Stimulated activated CD4-positive, alpha-beta T cell treated with anti-CD3 and anti-CD28 coated beads, Interleukin-12 subunit alpha, Interleukin-12 subunit beta, amount 100 ng/mL, for 48 hours (primary cell): ENCODE measurements at places on chromosomes 3 and 15.

DNA sequence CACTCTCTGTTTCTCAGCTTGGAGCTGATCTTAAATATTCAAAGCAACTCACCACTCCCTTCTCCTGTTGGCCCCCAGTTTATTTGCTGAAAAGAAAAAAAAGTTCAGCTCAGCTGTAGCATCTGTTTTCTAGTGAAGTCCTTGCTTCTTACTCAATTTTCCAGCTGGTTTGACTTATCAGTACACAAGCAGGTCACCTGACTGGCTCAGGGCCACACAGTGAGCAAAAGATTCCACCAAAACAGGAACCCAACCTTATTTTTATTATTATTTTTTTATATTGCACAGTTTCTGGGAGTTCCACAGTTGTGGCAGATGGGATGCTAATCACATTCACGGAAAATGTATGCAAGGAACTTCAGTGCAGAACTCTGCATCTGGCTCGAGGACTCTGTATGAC lies 390.7 kb upstream of the RGMA start:
- DNase-seq, result no peak

- no peak for DNase-seq
Observed at GRCh38 chr15:52529341-52529924, 753 bp upstream of the MYO5A start.

- DNase-seq, result no peak
Observed at GRCh38 chr3:14455571-14456317, 53.3 kb downstream of the SLC6A6 start.

GRCh38 chr3:135915206-135915605 lies 50.3 kb upstream of the PPP2R3A start:
- no peak for DNase-seq
